ENCODE measurements at places on chromosomes 2 and 18. TPM values are rescaled to one million over a fixed set of nuclear protein-coding genes. Genes with fewer than 3 reads are reported as not detected.

DNA sequence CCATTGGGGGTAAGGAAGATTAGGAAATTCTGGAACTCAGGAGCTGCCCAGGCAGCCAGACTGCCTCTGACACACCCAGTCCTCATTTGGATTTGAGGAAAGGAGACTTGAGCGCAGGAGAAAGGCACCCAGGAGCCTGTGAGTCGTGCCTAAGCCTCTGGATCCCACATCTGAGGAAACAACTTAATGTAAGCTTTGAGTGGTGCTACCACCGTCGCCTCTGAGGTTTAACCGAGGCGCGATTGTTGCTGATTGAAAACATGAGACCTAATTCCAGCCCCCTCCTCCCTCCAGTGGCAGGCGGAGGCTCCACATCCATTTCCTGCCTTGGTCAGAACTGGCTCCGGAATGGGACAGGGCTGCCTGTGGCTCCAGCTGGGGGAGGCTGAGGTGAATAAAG is 176.7 kb upstream of the PKDCC start:
- no peaks in the 10 kb centered on the region for H3K36me3 ChIP-seq
- peaks cover 16% of the 10 kb centered on the region for H3K4me1 ChIP-seq
- no peak overlapping the region for H3K4me3 ChIP-seq
- no peak for DNase-seq
- no peak overlapping the region for H3K27ac ChIP-seq
- peaks cover 18% of the 10 kb centered on the region for H3K27me3 ChIP-seq

TMEM150A gene
- 11.9 TPM for total RNA-seq

DNA sequence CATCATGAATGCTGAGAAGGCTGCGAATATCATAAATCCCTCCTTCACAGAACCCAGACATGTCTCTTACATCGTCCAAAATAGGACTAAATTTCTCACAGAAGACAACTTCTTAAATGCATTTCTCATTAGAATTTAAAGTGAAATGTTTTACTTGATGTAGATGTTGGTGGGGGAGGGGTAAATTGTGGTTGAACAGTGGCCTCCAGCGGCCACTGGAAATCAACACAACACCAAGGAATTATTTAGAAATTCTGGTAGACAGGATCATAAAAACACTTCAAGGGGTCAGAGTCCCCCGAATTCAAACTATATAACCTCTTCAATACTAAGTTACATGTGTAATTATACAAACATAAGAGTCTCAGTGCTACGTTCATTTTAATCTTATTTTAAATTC is 135.9 kb downstream of the ABCA12 start:
- H3K36me3 ChIP-seq: no peaks in the 10 kb centered on the region
- peaks cover 6% of the 10 kb centered on the region for H3K4me1 ChIP-seq
- no peak overlapping the region for H3K27ac ChIP-seq

- no peak overlapping the region for H3K4me3 ChIP-seq
- H3K27me3 ChIP-seq: no peaks in the 10 kb centered on the region
- no peak for DNase-seq
- H3K4me1 ChIP-seq: peaks cover 6% of the 10 kb centered on the region
Measured at GRCh38 chr2:235850771-235851551, 317.2 kb downstream of the GBX2 start.

DNA sequence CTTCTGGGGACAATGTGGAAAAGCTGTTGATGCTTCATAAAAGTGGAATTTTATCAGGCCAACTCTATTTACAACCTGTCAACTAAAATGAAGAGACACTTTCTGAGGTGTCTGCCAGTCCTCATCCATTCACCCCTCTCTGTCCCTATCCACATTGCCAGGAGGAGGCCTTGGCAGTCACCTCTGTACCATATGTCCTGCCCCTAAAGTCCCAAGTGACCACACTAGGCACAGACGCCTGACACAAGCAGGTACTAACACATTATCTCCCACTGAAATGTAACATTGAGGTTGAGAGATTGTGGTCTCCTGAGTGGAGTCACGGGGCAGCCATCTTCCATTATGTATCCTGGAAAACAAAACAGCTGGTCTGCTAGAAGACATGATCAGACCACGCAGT is 71.4 kb downstream of the OSBPL1A start:
- DNase-seq: no peak
- no peak overlapping the region for H3K27ac ChIP-seq
- peaks cover 9% of the 10 kb centered on the region for H3K4me1 ChIP-seq
- H3K36me3 ChIP-seq: no peaks in the 10 kb centered on the region
- no peaks in the 10 kb centered on the region for H3K27me3 ChIP-seq
- no peak overlapping the region for H3K4me3 ChIP-seq

DNA sequence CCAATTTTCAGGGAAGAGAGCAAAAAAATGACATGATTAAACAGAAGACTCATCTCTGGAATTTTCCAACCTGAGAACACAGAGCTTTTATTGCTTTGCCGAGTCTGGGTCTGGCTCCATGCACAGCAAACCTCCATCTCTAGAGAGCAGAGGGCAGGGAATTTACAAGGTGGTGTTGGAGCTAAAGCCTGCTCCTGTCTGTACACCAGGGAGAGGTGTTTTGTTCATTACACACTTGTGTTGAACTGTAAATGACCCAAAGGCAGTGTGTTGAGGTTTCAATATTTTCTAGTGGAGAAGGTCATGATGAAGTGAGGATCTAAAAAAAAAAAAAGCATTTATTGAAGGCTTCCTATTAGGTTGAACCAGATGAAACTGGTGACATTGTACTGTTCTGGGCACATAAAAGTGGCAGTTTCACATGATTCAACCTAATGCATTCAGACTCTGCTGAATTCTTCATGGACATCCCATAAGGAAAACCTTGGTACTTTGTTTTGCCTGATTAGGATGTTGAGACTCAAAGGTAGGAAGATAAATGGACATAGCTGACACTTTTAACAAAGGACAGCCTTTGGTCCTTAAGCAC is 238.3 kb downstream of the CLIP4 start:
- H3K4me3 ChIP-seq: no peak overlapping the region
- peaks cover 7% of the 10 kb centered on the region for H3K27me3 ChIP-seq
- no peaks in the 10 kb centered on the region for H3K4me1 ChIP-seq
- DNase-seq: no peak

- peaks cover 42% of the 10 kb centered on the region for H3K27me3 ChIP-seq
- no peak overlapping the region for H3K4me3 ChIP-seq
- no peak for DNase-seq
- no peak overlapping the region for H3K27ac ChIP-seq
Measured at GRCh38 chr2:233336541-233336940, 17.8 kb upstream of the DGKD start.

GRCh38 chr18:44695503-44695902 is 14.8 kb downstream of the SETBP1 start:
- H3K27me3 ChIP-seq: peaks cover 6% of the 10 kb centered on the region
- no peak for DNase-seq
- no peaks in the 10 kb centered on the region for H3K36me3 ChIP-seq
- no peak overlapping the region for H3K4me3 ChIP-seq
- peaks cover 15% of the 10 kb centered on the region for H3K4me1 ChIP-seq

- H3K4me3 ChIP-seq: no peak overlapping the region
- DNase-seq: no peak
- peaks cover 11% of the 10 kb centered on the region for H3K4me1 ChIP-seq
Measured at GRCh38 chr2:170744248-170745002, 25.8 kb upstream of the ERICH2 start.

RGPD6 gene
- total RNA-seq: 17.8 TPM

DNA sequence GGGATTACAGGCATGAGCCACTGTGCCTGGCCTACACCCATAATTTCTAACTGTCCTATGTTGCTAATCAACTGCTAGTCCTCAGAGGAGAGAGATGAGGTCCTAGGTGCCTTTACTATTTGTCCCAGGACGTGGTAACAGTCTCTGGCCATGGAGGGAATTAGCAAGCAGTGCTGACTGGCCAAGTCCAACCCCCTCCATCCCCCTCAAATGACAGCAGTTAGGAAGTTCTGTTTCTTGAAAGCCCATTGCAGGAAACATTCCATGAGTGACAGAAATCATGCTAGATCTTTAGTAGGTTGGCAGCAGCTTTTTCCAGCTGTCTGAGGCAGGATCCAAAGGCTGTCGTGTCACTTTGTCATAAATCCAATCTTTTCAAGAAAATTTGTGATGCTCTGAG is 55.7 kb upstream of the REL start:
- no peaks in the 10 kb centered on the region for H3K4me1 ChIP-seq
- H3K36me3 ChIP-seq: no peaks in the 10 kb centered on the region
- H3K27ac ChIP-seq: no peak overlapping the region
- no peak for DNase-seq
- peaks cover 26% of the 10 kb centered on the region for H3K27me3 ChIP-seq
- no peak overlapping the region for H3K4me3 ChIP-seq

GRCh38 chr2:47592381-47592780 is 189.4 kb downstream of the MSH2 start:
- peaks cover 38% of the 10 kb centered on the region for H3K27me3 ChIP-seq
- no peaks in the 10 kb centered on the region for H3K4me1 ChIP-seq
- H3K27ac ChIP-seq: no peak overlapping the region
- no peak for DNase-seq
- H3K36me3 ChIP-seq: no peaks in the 10 kb centered on the region

ASPRV1 gene
- total RNA-seq: 0.13 TPM

NMUR1 gene
- not detected for total RNA-seq

LYPD6 gene
- 29.6 TPM for total RNA-seq

DNA sequence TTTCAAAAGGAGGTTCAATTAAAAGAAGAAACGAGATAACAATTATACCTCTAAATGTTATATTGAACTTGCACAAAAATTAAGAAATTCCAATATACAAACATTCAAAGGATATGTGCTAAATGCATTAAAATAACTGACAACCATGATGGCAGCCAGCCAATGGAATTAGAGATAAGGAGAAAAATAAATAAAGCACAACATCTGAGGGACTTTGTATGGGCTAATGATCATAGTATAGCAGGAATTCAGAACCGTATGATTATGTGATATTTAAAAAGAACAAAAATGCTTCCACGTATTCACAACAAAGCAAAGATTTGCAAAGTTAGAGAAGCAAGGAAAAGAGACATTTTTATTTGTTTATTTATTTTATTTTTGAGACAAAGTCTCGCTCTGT is 1103.0 kb downstream of the CBLN2 start:
- H3K27me3 ChIP-seq: peaks cover 2% of the 10 kb centered on the region
- no peak overlapping the region for H3K27ac ChIP-seq

GRCh38 chr18:50749421-50749820 is 70.4 kb downstream of the MRO start:
- peaks cover 2% of the 10 kb centered on the region for H3K27me3 ChIP-seq
- no peaks in the 10 kb centered on the region for H3K4me1 ChIP-seq
- no peak overlapping the region for H3K4me3 ChIP-seq
- DNase-seq: no peak
- H3K36me3 ChIP-seq: no peaks in the 10 kb centered on the region

DNA sequence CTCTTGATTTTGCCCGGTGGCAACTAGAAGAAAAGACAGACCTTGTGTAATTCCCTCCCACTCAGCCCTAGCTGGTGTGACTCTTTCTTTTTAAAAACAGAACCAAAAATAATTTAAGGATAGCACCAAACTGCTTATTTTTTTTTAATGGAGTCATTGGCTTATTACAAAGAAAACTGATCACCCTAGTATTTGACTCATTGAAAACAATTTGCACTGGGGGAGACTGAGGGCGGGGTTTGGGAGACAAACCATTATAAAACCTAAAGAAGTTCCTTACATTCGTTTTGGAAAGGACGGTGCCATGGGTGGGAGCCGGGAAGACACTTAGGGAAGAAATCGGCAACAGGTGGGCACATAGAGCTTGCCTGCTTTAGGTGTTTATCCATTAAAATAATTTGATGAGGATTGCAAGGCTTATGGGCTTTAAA is 2.5 kb downstream of the PAX3 start:
- DNase-seq: no peak
- H3K27ac ChIP-seq: peak overlapping the region; percentile 93
- H3K27me3 ChIP-seq: peaks cover 3% of the 10 kb centered on the region
- peaks cover 70% of the 10 kb centered on the region for H3K4me1 ChIP-seq

FAP gene
- 66.6 TPM for total RNA-seq

- peaks cover 80% of the 10 kb centered on the region for H3K4me1 ChIP-seq
- H3K27ac ChIP-seq: peak overlapping the region; percentile 100
- H3K4me3 ChIP-seq: peak overlapping the region; percentile 83
- peak; percentile 54 for DNase-seq
- H3K27me3 ChIP-seq: no peaks in the 10 kb centered on the region
- H3K36me3 ChIP-seq: peaks cover 3% of the 10 kb centered on the region
Measured at GRCh38 chr2:118667348-118667747, 180.1 kb downstream of the EN1 start.

GRCh38 chr2:175840256-175840655 is 161.8 kb downstream of the LNPK start:
- peaks cover 67% of the 10 kb centered on the region for H3K4me1 ChIP-seq
- H3K4me3 ChIP-seq: no peak overlapping the region
- no peak overlapping the region for H3K27ac ChIP-seq
- no peaks in the 10 kb centered on the region for H3K27me3 ChIP-seq

GRCh38 chr18:44870631-44871502 is 190.2 kb downstream of the SETBP1 start:
- H3K4me1 ChIP-seq: no peaks in the 10 kb centered on the region
- DNase-seq: no peak
- H3K27ac ChIP-seq: no peak overlapping the region
- peaks cover 2% of the 10 kb centered on the region for H3K27me3 ChIP-seq
- no peak overlapping the region for H3K4me3 ChIP-seq
